Stimulated activated CD4-positive, alpha-beta T cell treated with anti-CD3 and anti-CD28 coated beads, Interleukin-15, amount 100 ng/mL, for 1 hour (primary cell): ENCODE measurements at places on chromosomes 11 and 22.

GRCh38 chr11:63244862-63245261 lies 1.5 kb upstream of the SLC22A25 start:
- no peak for DNase-seq

DNA sequence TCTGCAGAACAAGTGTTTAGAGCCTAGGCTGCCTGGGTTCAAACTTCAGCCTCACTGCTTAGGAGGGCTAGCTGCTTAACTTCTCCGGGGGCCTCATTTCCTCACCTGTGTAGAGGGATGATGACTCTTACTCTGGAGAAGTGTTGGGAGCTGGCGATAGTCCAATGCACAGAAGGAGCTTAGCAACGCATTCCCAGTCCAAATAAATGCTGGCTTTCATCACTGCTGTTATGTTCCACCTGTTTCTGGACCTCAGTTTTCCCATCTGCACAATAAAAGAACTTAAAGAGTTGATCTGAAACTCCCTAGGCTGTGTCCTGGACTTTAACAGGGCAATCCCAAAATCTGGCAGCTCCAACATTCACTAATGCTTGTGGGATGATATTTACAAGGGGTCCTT lies 337.8 kb downstream of the MIAT start:
- DNase-seq = no peak

DNA sequence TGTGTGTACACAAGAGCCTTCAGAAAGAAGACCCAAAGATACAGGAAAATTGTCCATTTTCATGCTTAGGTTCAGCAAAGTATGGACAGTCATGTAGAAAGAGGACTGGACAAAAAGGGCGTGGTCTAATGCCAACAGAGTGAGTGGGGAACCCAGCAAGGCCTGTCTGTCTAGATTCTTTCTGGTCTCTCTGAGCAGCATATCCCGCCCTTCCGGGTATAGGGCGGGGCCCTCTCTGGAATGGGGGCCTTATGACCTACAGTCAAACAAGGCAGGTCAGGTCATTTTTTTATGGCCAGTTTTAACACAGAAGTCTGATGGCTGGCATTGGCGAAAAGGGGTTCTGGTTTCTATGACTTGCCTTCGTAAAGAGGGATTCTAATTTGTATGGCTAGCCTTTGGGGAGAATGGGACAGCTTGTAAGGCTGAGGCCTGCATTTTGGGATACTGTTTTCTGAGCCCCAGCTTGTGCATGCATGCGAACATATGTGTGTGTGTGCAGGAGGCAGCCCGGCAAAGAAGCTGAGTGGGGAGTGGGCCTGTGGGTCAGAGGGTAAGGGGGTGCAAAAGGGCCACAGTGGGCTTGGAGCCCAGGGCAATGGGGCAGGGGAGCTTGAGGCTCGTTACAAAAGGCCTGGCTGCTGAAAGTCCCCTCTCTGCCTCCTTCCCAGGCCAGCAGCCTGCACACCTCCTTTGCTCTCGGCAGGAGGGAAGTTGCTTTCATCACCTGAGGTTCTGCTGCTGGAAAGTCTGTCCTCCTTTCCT lies 130.5 kb upstream of the B3GAT1 start:
- DNase-seq = no peak

DNA sequence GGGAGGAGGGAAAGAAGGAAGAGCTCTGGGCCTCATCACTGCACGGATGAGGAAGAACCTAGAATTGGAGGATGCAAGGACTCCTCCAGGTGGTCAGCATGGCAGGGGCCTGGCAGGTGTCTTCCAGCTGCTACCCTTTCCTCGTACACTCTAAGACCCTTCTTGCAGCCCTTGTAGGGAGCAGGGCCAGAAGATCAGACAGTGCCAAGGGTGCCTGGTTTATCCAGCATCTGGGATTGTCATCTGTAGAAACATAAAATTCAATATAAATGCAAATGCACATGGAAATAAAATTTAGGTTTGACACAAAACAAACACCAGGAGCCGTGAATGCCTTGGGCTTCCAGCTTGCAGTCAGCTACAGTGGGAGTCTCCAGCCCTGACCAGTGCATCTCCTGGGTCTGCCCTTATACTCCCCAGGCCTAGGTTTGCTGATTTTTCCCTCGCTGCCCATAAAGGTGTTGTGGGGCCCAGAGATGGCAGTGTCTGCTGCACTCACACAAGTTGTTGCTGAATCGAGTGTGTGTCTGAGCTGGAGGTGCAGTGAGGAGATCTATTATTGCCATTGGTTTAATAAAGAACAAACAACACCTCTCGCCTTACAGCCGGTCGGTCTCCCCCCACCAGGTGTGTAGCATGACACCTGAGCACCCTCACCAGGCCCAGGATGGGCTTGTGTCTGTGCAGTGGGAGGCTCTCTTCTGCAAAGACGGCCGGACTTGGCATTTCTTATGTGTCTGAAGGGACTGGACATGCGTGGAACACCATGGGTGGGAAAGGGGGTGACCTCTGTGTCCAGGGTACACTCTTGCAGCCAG lies 87.1 kb downstream of the BCR start:
- no peak for DNase-seq

- DNase-seq = no peak
These were observed 132.4 kb upstream of the CHORDC1 start for GRCh38 chr11:90355200-90355599.

- no peak for DNase-seq
These were observed 509 bp upstream of the PRRG4 start for GRCh38 chr11:32829157-32829679.

GRCh38 chr11:94030059-94030458 lies 8.9 kb downstream of the HEPHL1 start:
- no peak for DNase-seq

DNA sequence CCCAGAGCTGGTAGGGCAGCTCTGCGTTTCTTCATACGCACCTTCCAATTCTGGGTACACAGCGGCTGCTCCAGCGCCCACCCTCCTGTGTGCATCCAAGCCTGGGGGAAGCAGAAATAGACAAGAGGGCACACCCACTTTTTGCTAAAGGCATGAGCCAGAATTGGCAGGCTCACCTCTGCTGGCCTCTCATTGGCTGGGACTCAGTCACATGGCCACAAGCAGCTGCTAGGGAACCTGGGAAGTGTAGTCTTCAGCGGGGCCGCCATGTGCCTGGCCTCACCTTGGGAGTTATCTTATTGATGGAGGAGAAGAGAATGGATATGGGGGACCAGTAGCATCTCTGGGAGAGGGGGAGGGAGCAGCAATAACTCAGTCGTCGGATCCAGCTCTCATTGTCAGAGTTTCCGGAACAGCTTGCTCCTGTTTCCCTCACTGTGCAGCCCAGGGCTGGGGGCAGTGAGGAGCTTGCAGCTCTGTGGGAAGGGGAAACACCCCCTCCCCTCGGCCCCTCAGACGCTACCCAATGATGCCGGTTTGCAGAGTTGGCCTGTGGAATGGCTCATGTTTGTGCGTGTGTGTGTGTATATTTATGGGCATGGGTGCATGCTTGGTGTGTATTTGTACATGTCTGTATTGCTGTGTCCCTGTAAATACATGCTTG lies 11.8 kb upstream of the MIEF1 start:
- peak; percentile 49 for DNase-seq

DNA sequence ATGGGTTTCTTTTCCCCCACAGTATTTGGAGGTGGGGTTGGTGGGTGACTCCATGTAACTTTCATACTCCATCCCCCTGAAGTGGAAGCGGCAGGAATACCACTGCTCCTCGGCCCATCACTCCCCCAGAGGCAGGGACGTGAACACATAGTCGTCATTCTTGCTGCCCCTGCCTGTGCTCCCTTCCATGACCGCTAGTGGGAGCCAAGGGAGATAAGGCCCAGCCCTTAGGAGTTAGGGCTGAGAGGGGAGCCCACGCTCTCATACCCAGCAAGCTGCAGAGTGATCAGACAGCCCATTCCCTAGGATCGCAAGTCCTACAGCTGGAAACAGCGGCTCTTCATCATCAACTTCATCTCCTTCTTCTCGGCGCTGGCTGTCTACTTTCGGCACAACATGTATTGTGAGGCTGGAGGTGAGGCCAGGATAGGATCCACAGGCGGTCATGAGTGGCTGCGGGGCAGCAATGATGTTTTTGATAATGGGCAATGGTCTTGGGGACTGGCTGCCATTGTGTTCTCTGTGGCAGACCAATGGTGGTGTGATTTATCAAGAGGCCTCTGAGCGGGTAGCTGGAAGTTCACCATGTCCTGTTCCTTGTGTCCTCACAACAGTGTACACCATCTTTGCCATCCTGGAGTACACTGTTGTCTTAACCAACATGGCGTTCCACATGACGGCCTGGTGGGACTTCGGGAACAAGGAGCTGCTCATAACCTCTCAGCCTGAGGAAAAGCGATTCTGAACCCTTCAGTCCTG lies 15.9 kb downstream of the RHOG start:
- peak; percentile 65 for DNase-seq

GRCh38 chr22:43923191-43923590 lies 414 bp upstream of the PNPLA3 start:
- DNase-seq = no peak

GRCh38 chr11:31824332-31824878 lies 13.3 kb upstream of the PAX6 start:
- no peak for DNase-seq

- no peak for DNase-seq
These were observed 1045.1 kb downstream of the TBC1D22A start for GRCh38 chr22:47807506-47807905.

GRCh38 chr11:64879244-64879900 lies 951 bp upstream of the EHD1 start:
- DNase-seq = no peak
